Erythroblast (primary cell): ENCODE measurements at places on chromosomes 11 and 22.

DNA sequence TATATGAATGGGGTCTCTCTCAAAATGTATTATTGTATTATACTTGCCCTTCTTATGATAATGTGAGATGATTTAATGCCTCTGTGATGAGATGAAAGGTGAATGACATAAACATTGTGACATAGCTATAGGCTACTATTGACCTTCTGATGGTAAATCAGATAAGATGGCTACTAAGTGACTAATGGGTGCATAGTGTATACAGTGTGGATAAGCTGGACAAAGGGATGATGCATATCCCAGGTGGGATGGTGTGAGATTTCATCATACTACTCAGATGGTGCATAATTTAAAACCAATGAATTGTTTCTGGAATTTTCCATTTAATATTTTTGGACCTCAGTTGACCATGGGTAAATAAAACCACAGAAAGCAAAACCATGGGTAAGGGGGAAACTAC, 243.5 kb downstream of the SBF2 start:
- no peak for DNase-seq

DNA sequence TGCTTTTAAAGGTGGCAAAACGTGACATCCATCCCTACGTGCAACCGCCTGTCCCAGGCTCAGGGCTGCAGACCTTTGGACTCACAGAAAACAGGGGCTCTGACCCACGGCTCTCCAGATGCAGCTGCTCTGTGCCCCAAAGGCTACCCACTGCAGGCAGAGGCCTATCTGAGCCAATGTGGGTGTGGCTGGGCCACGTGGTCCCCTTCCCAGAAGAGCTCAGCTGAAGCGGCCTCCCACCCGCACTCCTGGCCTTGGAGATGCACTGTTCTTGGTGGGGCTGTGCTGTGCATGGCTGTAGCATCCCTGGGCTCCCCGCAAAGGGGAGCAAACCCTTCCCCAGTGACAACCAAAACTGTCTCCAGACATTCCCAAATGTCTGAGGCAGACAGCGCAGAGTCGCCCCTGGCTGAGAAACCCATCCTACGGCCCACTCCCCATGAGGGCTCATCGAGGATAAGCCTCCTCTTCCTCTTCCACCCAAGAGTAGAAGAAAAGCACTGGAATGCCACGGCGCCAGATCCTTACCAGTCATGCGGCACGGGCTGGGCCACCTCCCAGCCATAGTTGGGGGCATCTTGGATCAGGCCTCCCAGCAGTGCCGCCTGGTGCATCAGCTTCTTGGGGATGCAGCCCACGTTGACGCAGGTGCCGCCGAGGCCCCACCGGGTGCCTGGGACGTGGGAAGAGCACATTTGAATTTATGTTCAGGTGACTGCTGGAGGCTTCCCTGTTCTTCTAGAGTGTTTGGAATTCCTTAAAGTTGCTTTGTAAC, 23.1 kb upstream of the COMT start:
- peak; percentile 25 for DNase-seq

DNA sequence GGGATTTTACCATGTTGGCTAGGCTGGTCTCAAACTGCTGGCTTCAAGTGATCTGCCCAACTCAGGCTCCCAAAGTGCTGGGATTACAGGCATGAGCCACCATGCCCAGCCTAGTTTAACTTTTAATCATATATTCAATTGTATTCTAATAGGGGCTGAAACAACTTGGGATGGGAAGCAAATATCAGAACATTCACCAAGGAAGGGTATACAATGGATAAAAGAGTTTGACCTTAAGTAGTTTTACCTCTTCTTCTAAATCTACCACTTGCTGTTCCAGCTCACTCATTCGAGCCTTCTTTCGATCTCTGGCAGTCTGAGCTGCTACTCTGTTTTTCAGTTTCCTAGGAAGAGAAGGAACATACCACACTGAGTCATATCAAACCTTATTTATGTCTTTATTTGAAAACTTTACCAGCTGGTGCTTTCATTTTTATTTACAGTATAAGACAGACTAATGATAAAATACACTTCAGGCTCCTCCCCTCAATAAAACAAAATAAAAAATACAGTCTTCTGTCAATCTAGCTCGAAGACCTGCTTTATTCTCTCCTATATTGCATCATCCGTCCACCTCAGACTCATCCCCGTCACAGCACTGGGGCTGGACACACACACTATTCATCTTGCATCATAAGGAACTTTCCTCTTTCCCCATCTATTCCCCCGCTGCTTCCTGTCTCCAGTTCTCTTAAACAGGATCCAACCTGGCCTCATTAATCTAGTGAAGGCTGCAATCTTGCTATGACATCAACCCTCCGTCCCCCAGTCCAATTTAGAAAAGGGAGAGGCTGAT, 1.4 kb downstream of the XBP1 start:
- DNase-seq = peak; percentile 74

- no peak for DNase-seq
Observed at GRCh38 chr22:47012589-47013370, 250.3 kb downstream of the TBC1D22A start.

DNA sequence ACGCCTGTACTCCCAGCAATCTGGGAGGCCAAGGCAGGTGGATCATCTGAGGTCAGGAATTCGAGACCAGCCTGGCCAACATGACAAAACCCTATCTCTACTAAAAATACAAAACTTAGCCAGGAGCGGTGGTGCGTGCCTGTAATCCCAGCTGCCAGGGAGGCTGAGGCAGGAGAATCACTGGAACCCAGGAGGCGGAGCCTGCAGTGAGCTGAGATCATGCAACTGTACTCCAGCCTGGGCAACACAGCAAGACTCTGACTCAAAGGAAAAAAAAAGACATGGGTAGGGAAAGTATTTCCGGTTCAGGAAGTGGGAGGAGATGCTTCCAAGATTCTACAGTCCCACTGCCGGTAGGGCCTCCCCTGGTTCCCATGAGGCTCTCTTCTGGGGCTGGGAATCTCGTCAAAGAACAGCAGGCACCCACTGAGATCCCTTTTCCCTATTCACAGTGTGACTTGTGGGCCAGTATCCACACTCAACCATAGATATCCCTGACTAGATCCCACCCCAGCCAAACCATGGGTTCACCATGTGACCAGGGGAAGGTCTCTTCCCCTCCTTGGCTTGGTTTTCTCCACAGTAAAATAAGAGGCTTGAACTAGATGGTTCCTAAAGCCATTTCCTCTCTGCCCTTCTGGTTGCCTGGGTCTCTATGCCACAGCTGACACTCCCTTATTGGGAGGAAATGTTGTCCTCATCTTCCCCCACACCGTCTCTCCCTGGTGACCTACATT, 443.3 kb downstream of the BUD13 start:
- DNase-seq = no peak

GRCh38 chr11:82864268-82864667, 36.0 kb downstream of the PRCP start:
- peak; percentile 61 for DNase-seq

- no peak for DNase-seq
Observed at GRCh38 chr22:50210378-50211139, 9.7 kb downstream of the SELENOO start.

- peak; percentile 50 for DNase-seq
Observed at GRCh38 chr11:100930185-100930778, 199.3 kb downstream of the PGR start.

GRCh38 chr11:72004515-72005346, 6.0 kb downstream of the IL18BP start:
- DNase-seq = no peak

DNA sequence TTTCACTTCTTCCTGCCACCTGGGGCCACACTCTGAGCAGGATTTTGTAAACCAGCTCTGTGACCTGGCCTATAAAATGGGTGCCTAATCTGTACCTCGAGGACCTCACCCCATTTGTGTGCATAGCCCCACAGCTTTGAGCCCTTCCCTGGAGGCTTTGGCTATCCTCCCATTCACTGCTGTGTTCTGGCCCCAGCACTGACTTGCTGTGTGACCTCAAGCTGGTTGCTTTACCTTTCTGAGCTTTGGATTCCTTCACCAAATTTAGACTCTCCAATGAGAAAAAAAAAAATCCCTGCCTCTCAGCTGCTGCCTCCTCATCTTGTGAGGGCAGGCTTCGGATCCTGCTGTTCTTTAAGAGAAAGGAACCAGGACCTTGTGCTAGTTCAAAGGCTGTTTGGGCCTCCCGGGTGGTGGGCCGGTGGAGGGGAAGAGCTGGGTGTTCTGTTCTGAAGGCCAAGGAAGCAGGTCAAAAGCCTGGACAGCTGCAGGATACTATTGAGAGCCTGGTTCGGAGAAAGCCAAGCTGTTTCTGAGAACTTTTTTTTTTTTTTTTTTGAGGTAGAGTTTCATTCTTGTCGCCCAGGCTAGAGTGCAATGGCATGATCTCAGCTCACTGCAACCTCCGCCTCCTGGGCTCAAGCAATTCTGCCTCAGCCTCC, 1.1 kb upstream of the PYGM start:
- DNase-seq = no peak

- DNase-seq = no peak
Observed at GRCh38 chr11:129652835-129653234, 162.8 kb upstream of the TMEM45B start.
